Stimulated activated CD4-positive, alpha-beta T cell treated with anti-CD3 and anti-CD28 coated beads, Interleukin-4, amount 100 ng/mL, for 48 hours (primary cell): ENCODE measurements at places on chromosomes 2 and 18.

GRCh38 chr2:34419856-34420255 lies 820.8 kb upstream of the FAM98A start:
- DNase-seq = no peak

DNA sequence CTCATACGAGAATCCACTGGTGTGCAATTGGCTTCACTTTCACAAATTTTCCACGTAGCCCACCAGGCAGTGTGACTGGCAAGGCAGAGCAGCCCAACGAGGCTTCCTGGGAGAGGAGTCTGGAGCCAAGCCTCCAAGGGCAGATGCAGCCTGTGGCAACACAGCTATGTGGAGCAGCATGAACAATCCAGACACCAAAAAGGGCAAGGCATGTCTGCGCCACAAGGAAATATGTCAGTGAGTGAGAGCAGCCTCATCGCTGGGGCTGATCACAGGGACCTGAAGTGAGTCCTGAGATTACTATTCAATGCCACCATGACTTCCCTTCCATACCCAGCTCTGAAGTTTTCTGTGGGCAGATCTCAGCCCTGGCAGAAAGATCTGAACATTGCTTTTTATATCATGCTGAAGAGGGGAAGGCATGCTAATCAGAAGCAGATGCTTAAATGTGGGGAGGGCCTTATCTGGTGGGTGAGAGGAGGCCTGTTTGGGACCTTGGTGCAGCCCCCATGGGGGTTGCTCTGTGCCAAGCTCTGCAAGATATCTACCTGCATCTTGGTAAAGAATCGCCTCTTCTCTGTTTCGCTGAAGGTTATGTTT lies 40.0 kb upstream of the PUM2 start:
- DNase-seq = no peak

DNA sequence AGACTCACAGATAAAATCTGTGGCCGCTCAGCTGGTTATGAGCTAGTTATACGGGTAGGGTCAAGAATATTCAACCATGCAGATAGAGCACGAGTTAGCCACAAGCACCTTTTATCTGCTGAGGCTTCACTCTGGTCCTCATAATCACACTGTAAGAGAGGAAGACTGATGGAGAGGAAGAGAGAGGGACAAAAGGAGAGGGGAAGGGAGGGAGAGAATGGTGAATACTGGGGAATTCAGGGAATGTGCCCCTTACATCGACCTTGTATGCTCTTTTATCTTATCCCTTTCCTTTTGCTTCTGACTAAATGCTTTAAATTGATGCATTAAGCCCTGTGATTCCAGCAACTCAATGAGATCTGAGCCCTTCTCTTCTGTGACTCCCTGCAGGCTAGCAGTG lies 333.1 kb downstream of the DSEL start:
- DNase-seq = no peak

DNA sequence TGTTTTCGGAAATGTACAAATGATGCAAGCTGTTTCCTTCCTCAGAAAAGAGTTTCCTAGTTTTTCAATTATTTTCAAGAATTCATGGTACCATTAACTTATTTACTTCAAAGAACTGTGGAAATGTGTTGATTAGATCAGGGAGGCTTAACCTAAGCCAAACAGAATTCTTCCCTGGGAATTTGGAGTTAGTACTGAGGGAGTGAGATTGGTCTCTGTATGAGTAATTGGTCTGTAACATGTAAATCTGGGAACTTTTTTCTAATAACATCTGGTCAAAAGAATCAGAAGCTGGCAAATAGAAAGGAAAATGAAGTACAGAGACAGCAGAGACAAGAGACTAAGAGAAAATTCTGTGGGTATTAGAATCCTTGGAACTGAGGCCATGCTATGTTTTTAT lies 145.8 kb downstream of the BABAM2 start:
- DNase-seq = no peak

- DNase-seq = no peak
Measured at GRCh38 chr2:85195956-85196355, 62.8 kb downstream of the TCF7L1 start.

- no peak for DNase-seq
Measured at GRCh38 chr2:30772021-30772705, 35.1 kb downstream of the CAPN13 start.
